ENCODE measurements at places on chromosomes 12 and 14. TPM values are rescaled to one million over a fixed set of nuclear protein-coding genes. Genes with fewer than 3 reads are reported as not detected.
A peak's percentile ranks its signal among the peaks of the same experiment; 100 is the strongest.

- peaks cover 4% of the 10 kb centered on the region for H3K36me3 ChIP-seq
- no peak overlapping the region for H3K4me3 ChIP-seq
- no peaks in the 10 kb centered on the region for H3K27me3 ChIP-seq
These were observed 338.6 kb downstream of the PCNX1 start for GRCh38 chr14:71245659-71246361.

- no peaks in the 10 kb centered on the region for H3K4me1 ChIP-seq
- H3K27me3 ChIP-seq = peaks cover 46% of the 10 kb centered on the region
- H3K4me3 ChIP-seq = no peak overlapping the region
- DNase-seq = no peak
These were observed 415.0 kb downstream of the FUT8 start for GRCh38 chr14:65827520-65827919.

DNA sequence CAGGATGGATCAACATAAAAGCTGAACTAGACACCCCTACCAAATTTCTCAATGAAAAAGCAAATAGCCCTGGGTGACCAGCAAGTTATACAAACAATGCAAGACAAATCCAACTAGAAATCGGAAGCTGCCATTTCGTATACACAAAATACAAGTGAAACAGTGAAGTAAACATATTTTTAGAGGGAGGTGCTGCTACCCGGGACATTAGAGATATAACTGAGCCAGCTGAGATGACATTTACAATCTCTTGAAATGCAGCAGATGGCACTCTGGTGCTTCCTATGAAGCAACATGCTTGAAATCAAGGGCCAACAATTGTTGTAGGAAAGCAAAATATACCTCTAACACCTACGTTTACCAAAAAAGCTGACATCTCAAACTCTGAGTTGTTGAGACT is 25.5 kb downstream of the BDKRB1 start:
- peaks cover 15% of the 10 kb centered on the region for H3K4me1 ChIP-seq
- DNase-seq = no peak
- no peaks in the 10 kb centered on the region for H3K27me3 ChIP-seq
- no peak overlapping the region for H3K4me3 ChIP-seq
- H3K36me3 ChIP-seq = peaks cover 12% of the 10 kb centered on the region

DNA sequence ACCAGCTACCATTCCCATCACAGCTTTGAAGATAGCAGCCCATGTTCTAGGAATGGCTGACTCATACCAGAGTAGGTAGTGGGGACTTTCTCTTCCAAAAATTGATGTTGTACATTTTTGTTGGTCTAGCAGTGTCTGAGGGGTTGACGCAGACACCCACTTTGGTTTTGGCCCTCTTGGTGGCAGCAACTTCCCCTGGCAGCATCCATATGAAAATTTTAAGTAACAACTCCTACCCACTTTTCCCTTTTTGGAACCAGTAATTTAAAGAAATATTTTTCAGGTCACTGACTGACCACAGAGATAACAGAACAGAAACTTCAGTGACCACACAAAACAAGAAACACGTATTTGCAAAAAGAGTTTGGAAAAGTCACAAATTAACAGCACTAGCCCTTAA is 162.0 kb upstream of the TMCC3 start:
- peaks cover 14% of the 10 kb centered on the region for H3K36me3 ChIP-seq
- H3K4me3 ChIP-seq = no peak overlapping the region
- DNase-seq = no peak
- no peaks in the 10 kb centered on the region for H3K4me1 ChIP-seq
- no peaks in the 10 kb centered on the region for H3K27me3 ChIP-seq
- no peak overlapping the region for H3K27ac ChIP-seq

GRCh38 chr12:57127726-57128518 is at the start of gene LRP1:
Gene LRP1, plus strand, starts transcription at chr12:57128483. Its CDS starts 482 bp downstream, at chr12:57128965.
- H3K27me3 ChIP-seq = no peaks in the 10 kb centered on the region
- peak within 1 kb of the TSS; percentile 96 for H3K27ac ChIP-seq
- H3K36me3 ChIP-seq = no peaks in the 10 kb centered on the region
- H3K4me1 ChIP-seq = peaks cover 49% of the 10 kb centered on the region
- no peak for DNase-seq

SRRM4 gene
- not detected for total RNA-seq
